Activated CD4-positive, alpha-beta T cell treated with anti-CD3 and anti-CD28 coated beads, Interleukin-2, amount 50 U/mL, for 1 hour (primary cell): ENCODE measurements at places on chromosomes 5 and 9.

- no peak for DNase-seq
These were observed 124.2 kb upstream of the ATP10B start for GRCh38 chr5:160976181-160976580.

DNA sequence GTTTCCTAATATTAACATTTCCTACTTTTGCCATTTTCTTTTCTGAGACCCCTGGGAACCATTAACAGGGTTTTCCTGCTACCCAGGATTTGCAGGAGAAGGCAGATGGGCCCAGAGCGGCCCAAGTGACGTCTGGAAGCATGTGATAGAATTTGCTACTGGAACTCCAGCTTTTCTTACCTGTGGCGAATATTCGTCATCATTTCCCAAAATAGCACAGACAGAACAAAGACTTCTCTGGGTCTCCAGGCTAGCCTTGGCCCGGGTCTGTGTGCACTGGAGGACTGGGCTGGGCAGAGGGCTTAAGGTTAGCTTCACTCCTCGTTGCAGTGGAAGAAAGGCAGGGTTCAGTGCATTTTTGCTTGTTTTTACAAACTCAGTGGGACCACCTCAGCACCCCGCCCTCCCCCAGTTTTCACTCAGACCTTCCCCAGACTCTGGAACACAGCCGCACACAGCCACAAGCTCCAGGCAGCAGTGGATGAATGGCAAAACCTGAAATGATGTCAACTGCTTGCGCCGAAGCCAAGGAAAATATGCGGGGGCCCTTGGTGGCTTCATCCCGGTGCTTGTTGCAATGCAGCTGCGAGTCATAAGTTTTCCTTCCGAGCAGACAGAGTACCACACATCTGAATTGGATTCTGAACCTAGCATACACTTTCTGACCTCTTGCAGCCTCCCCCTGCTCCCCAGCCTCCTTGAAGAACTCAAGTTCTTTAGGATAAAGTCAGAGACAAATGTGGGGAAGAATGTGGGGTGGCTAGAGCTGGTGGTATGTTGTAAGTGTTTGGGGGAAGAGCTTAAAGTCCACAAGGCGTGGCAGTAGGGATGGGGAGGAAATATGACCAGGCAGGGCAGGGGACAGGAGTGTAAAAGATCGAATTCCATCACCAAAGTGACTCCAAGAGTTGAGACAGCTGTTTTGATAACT lies 586.0 kb downstream of the CCDC171 start:
- no peak for DNase-seq

GRCh38 chr9:19184144-19184917 lies 46.2 kb upstream of the DENND4C start:
- peak; percentile 59 for DNase-seq

DNA sequence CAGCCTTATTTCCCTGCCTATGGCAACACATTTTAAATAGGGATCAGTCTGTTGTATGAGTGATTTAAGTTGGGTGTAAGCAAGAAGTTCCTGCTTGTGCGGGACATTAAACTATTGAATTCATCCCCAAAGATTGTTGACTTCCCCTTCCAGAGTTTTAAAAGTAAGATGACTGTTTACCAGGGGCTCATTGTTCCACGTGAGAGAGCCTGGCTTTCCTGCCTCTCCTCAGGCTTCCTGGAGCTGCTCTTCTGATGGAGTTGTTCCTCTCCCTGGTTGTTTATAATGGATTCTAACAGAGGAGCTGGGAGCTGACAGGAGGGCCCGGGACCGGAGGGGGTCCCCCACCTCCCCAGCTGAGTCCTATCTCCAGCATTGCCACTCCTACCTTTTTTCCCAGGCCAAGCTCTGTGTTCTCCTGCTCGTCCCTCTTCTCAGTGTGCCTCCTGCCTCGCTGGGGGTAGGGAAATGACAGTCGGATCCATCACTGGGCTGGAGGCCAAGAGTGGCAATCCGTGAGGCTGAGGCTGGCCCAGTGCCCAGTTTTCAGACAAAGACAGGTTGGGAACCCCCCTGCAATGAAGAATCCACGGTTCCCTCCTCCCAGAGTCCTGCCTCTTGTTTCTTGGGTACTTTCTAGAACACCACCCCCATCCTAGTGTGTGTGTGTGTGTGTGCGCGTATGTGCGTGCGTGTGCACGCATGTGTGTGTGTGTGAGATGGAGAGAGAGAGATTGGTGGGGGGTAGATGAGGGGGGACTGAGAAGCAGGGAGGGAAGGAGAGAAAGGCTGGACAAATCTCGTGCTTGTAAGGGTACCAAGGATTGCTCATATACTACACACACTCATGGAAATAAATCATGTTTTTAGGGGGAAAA lies 123.7 kb upstream of the NFIB start:
- no peak for DNase-seq

DNA sequence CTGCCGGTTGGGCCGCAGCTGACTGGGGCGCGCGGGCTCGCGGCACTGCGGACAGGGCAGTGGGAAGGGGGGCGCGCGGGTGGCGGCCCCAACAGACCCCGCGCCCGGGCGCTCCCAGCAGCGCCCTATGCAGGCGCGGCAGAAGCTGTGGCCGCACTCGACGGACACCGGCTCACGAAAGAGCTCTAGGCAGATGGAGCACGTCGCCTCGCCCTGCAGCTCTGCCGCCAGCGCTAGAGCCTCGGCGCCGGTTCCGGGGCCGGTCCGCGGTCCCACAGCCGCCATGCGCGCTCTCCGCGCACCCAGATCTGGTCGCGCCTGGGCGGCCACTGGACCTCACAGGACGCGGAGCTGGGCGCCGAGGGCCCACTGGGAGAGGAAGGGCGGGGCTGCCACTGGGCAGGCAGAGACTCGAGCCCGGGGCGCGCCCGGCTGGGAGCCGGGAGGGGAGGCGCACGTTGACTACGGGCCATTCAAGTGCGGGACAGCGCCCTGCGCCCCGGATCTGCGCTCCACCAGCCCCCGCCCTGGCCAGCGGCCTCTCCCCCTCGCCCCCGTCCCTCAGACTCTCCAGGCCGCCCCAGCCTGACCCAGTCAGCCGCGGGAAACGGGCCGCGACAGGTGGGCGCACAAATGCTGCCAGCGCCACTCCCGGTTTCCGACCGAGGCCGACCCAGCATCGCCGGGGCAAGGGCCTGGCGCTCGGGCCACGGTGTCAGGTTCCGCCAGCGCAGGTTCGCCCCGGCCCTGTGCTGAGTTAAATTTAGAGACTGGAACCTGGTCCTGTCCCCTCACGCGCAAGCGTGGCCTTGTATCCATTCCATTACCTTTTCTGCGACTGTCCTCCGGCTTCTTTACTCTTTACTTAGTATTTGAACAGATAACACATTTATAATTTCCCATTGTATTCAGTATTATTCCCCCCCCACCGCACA lies at the start of gene TRIM7:
TRIM7 (minus strand) TSS at position 371 of the 935 bp plus-strand sequence; CDS start at position 285, 86 bp downstream.
- DNase-seq: no peak

GRCh38 chr5:74938250-74938933 lies 72.2 kb upstream of the FAM169A start:
- no peak for DNase-seq
